ENCODE measurements at places on chromosomes 16 and 17.

- DNase-seq, result no peak
These were observed 8.7 kb downstream of the RAP1GAP2 start for GRCh38 chr17:2804912-2805311.

- DNase-seq, result no peak
These were observed 129.5 kb downstream of the CDH13 start for GRCh38 chr16:82756283-82756599.

GRCh38 chr17:81707725-81708646 is 4.1 kb upstream of the SLC25A10 start:
- DNase-seq, result no peak

DNA sequence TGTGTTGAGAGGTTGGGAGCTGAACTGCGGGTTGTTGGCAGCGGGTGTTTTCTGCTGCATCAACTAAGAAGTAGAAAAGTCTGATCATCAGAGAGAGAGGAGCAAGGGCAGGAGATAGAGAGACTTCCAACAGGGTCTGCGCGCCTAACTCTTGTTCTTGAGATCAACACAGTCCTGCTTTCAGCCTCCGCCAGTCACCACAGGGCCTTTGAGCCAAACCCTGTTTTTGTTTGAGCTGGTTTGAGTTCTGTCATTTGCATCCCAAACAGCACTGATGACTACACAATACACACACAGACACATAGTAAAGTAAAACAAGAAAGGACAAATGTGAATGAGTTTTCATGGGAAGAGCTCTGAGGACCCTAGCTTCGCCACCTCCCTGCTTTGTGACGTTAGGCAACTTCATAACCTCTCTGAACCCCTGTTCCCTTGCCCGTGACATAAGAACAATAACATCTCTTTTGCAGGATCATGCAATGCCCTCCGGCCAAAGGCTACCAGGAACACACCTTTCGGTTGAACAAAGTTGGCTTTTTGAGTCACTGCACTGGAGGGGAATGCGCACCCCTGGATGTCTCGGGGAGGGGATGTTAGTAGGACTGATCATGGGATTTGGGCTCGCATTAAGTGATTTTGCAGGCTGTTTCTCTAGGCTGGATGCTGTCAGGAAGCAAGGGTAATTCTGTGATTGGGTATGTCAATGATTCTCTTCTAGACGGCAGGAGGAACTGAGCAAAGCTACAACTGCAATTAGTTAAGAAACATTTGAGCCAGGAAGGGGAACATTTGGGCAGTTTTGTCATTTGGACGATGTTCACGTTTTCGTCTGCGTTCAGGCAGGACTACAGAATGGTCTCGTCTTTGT is 92.3 kb downstream of the C16orf78 start:
- no peak for DNase-seq

GRCh38 chr16:60914334-60914733 is 1121.9 kb downstream of the CDH8 start:
- DNase-seq, result no peak

- no peak for DNase-seq
These were observed 163.7 kb downstream of the WSCD1 start for GRCh38 chr17:6233856-6234255.

GRCh38 chr16:13805951-13806350 is 114.0 kb upstream of the ERCC4 start:
- DNase-seq, result no peak

- no peak for DNase-seq
These were observed 2.3 kb upstream of the SOX9 start for GRCh38 chr17:72118335-72119076.

GRCh38 chr16:30948667-30949649 is at the start of gene ORAI3:
TSS of gene ORAI3 (plus strand) at chr16:30949068. CDS start at chr16:30949290, 222 bp downstream.
- DNase-seq, result peak; percentile 19

GRCh38 chr17:10809605-10810004 is 5.7 kb upstream of the TMEM238L start:
- no peak for DNase-seq

GRCh38 chr17:77581480-77581879 is 377.0 kb upstream of the TNRC6C start:
- no peak for DNase-seq

- no peak for DNase-seq
These were observed 10.7 kb upstream of the PRR29 start for GRCh38 chr17:63987221-63988126.

DNA sequence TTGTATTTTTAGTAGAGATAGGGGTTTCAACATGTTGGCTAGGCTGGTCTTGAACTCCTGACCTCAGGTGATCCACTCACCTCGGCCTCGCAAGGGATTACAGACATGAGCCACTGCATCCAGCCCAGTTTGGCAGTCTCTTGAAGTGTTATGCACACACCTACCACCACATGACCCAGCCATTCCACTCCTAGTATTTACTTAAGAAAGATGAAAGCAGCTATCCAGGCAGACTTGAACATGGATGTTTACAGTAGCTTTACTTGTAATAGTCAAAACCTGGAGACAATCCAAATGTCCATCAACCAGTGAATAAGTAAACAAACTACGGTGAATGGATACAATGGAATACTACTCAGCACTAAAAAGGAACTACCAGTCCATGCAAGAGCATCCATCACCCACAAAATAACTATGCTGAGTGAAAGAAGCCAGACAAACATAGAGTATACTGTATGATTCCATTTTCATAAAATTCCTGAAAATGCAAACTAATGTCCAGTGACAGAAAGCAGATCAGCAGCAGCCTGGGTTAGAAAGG is 37.8 kb upstream of the RASD1 start:
- no peak for DNase-seq

DNA sequence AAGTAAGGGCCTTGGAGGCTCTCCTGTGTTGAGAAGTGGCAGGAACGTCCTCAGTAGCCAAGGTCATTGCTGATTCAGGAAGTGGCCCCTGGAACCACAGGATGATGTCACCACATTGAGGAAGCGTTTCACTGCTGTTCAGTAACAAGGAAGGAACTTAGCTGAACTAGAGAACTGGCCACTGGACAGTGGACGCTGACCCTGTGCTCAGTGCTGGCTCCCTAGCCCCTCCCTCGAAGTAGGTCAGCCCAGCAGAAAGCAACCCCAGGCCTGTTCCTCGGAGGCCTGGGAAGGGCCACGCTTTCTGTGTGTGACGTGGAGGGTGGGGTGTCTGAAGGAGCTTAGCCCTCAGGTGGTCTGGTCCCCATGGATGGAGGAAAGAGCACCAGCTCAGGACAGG is 58.3 kb downstream of the B9D1 start:
- no peak for DNase-seq

DNA sequence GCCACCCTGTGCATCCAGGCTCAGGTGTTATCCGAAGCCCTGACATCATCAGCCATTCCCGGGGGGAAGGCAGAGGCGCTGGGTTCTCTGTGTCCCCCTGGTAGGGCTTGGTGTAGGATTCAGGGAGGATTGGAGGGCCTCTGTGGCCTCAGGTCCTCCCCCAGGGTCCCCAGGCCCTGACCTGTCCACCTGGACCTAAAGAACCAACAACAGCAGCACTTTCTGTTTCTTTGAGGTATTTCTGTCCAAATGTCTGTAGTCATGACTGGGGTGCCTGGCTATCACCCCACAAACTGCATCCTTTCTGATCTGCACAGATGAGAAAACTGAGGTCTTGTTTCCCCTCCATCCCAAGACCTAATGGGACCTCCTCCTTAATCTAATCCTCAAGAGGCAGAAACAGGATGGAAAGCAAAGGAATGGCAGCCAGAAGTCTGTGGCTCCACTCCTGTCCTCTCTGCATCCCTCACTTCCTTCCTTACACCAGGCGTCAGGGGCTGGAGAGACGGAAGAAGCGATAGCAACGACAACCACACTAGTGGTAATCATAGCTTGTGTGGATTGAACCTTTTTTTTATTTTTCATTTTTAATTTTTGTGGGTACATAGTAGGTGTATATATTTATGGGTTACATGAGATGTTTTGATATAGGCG is 11.8 kb downstream of the NLRC5 start:
- no peak for DNase-seq

All from activated CD4-positive, alpha-beta T cell treated with anti-CD3 and anti-CD28 coated beads for 4 hours (primary cell).